Smooth muscle cell of trachea (primary cell): ENCODE measurements at places on chromosomes 7 and 10. TPM values are rescaled to one million over a fixed set of nuclear protein-coding genes. Genes with fewer than 3 reads are reported as not detected.

Gene AOAH
- total RNA-seq: not detected in 2 replicates

Gene ARMH3
- total RNA-seq: 15.9 and 17.9 TPM in 2 replicates

Gene CHRM2
- total RNA-seq: 1.7 and 12.4 TPM in 2 replicates

Gene ENTPD7
- 13.7 and 20.3 TPM in 2 replicates for total RNA-seq

Gene DLX6
- total RNA-seq: not detected in 2 replicates

Gene KLHDC10
- total RNA-seq: 24.1 and 31.6 TPM in 2 replicates

Gene ITIH5
- under 0.01 and 2.8 TPM in 2 replicates for total RNA-seq

Gene CALHM1
- not detected in 2 replicates for total RNA-seq

Gene SLC13A1
- total RNA-seq: not detected in 2 replicates

Gene LHFPL3
- not detected in 2 replicates for total RNA-seq

Gene RBP4
- 0.33 and 0.44 TPM in 2 replicates for total RNA-seq

Gene PKD2L1
- not detected in 2 replicates for total RNA-seq

Gene SPDYE8
- total RNA-seq: 0.17 TPM in 1 of 2 replicates, not detected in the other

Gene SMKR1
- 0.66 TPM in 1 of 2 replicates, not detected in the other for total RNA-seq

Gene SCART1
- 3.0 and 3.9 TPM in 2 replicates for total RNA-seq

Gene NAT16
- not detected in 2 replicates for total RNA-seq
